ENCODE measurements at places on chromosomes 1 and 21. TPM values are rescaled to one million over a fixed set of nuclear protein-coding genes. Genes with fewer than 3 reads are reported as not detected.

- H3K4me1 ChIP-seq = no peaks in the 10 kb centered on the region
- H3K27me3 ChIP-seq = no peaks in the 10 kb centered on the region
- peaks cover 6% of the 10 kb centered on the region for H3K36me3 ChIP-seq
- H3K4me3 ChIP-seq = no peak overlapping the region
These were observed 39.9 kb downstream of the KIAA1614 start for GRCh38 chr1:180952657-180953013.

DNA sequence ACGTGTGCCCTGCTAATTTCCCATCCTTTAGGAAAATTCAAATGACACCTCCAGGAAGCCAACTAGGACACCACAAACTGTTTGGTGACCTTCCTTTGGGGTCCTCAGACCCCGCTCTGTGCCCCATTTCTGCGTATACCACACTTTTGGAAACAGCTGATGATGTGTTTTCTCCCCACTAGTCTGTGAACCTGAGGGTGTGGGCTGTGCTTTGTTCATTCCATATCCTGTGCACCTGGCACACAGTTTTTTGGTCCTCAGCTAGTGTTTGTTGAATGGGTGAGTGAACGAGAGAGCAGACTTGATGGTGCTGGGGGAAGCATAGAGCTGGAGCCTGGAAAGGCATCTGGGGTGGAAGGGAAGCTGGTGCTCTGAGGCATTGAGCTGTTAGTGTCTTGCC, 48.6 kb downstream of the RPS6KA1 start:
- no peak overlapping the region for H3K27ac ChIP-seq
- peaks cover 6% of the 10 kb centered on the region for H3K4me1 ChIP-seq
- H3K27me3 ChIP-seq = no peaks in the 10 kb centered on the region
- H3K36me3 ChIP-seq = peaks cover 3% of the 10 kb centered on the region
- H3K4me3 ChIP-seq = no peak overlapping the region

The SLC45A3 gene
- total RNA-seq = 14.0 TPM

- H3K27ac ChIP-seq = no peak overlapping the region
- DNase-seq = no peak
These were observed 410.4 kb upstream of the BEND5 start for GRCh38 chr1:49187056-49187455.

The XCL2 gene
- not detected for total RNA-seq

The TMPRSS3 gene
- total RNA-seq = not detected

DNA sequence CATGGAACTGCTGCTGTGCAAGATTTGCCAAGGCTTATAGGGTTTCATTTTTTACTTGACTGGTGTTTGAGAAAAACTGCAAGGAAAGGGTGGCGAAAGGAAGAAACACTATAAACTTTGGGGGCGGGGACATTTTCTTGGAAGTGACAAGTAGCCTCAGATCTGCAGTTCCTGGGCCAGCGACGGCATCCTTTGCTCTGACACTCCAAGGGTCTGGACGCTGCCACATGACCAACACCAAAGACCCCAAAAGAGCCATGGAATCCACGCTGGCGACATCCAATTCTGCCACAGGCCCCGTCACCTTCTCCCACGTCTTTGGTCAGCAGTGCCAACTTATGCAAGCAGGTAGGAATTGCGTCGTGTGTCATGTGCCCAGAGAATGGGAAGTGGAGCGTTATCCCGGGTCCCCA, 193.4 kb downstream of the PRDM2 start:
- peaks cover 11% of the 10 kb centered on the region for H3K4me1 ChIP-seq
- H3K36me3 ChIP-seq = no peaks in the 10 kb centered on the region
- H3K4me3 ChIP-seq = peak overlapping the region; percentile 47
- DNase-seq = no peak

GRCh38 chr1:34924759-34925555, 4.5 kb downstream of the DLGAP3 start:
- H3K4me3 ChIP-seq = peak overlapping the region; percentile 53
- H3K27me3 ChIP-seq = peaks cover 90% of the 10 kb centered on the region
- H3K36me3 ChIP-seq = no peaks in the 10 kb centered on the region
- H3K4me1 ChIP-seq = peaks cover 7% of the 10 kb centered on the region
- H3K27ac ChIP-seq = no peak overlapping the region

DNA sequence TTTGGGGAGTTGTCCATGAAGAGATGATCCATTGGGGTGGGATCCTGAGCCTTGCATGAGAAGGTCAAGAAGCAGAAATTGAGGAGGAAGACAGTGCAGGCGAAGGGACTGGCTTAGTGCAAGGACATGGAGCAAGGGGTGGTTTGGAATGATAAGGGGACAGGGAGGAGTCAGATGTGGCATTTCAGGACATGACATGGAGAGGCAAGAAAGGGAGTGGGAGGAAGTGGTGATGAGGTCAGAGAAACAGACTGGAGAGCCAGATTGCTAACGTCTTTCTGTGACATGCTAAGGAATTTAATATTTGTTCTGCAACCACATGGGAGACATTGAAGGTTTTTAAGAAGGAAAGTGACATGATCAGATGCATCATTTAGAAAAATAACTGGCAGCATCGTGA, 346.8 kb upstream of the FMN2 start:
- no peaks in the 10 kb centered on the region for H3K36me3 ChIP-seq
- no peak overlapping the region for H3K4me3 ChIP-seq
- H3K27ac ChIP-seq = no peak overlapping the region
- peaks cover 1% of the 10 kb centered on the region for H3K4me1 ChIP-seq
- no peaks in the 10 kb centered on the region for H3K27me3 ChIP-seq

GRCh38 chr1:43529206-43529731, 1.4 kb upstream of the PTPRF start:
- peaks cover 18% of the 10 kb centered on the region for H3K27me3 ChIP-seq
- peak overlapping the region; percentile 87 for H3K4me3 ChIP-seq
- no peak overlapping the region for H3K27ac ChIP-seq
- peak; percentile 93 for DNase-seq

- no peak for DNase-seq
- no peaks in the 10 kb centered on the region for H3K4me1 ChIP-seq
- H3K27me3 ChIP-seq = no peaks in the 10 kb centered on the region
- peaks cover 19% of the 10 kb centered on the region for H3K36me3 ChIP-seq
- no peak overlapping the region for H3K4me3 ChIP-seq
- H3K27ac ChIP-seq = no peak overlapping the region
These were observed 9.4 kb downstream of the OR2M2 start for GRCh38 chr1:248183996-248184395.

DNA sequence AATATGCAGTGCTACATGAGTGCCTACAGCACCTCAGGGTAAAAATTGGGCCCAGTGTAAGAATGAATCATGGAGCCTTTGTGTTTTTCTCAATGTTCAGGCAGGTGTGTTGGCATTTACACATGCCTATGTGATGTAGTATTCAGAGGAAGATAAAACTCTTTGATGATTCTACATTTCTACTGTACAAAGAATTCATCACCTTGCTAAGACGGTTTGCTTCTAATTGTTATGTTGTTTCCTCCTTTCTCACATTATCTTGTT, 867.3 kb downstream of the TTLL7 start:
- no peak for DNase-seq
- H3K4me3 ChIP-seq = no peak overlapping the region
- H3K36me3 ChIP-seq = no peaks in the 10 kb centered on the region
- no peaks in the 10 kb centered on the region for H3K27me3 ChIP-seq
- no peak overlapping the region for H3K27ac ChIP-seq

The GJC2 gene
- 0.65 TPM for total RNA-seq

The GJA8 gene
- not detected for total RNA-seq

Measured in neural crest cell (in vitro differentiated cells).